Right renal cortex interstitium (tissue), 3 donors: ENCODE measurements at places on chromosomes 6 and 20.

DNA sequence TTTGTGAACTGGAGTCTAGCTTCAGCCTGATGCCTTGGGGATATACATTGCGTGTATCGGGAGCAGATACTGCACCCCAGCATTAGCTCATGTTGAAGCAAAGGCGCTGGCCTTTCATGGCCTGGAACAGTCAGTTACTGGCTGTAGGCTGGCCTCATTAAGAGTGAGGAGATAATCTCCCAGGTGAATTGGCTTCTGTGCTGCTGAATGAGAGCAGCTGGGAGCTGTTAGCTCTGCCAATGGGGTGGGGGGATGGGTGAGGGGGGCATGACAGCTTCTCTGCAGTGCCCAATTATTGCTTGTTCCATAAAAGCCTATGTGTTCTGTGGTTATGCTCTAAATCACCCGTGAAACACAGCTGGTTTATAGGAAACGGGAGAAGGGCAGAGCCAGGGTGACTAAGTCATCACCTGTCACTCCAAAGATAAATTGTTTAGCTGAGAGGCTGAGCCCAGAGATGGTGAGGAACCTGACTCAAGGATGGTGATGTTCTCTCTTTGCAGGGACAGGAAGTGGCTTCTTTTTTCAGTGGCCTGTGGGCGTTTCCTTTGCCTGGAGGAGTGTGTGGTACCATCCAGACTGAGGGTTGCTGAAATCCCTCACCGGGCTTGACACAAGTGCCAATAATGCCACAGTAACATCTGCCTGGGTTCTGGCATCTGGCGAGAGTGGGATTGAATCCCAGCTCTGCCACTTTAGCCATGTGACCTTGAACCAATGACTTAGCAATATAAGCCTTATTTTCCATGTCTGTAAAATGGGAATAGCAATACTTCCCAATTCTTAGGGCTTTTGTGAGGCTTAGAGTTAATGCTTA, 170.8 kb downstream of the BCAS1 start:
- DNase-seq: no peak

GRCh38 chr20:44361021-44361420, 5.5 kb downstream of the HNF4A start:
- DNase-seq: no peak

GRCh38 chr6:106771822-106772221, 142.4 kb downstream of the QRSL1 start:
- DNase-seq: no peak

DNA sequence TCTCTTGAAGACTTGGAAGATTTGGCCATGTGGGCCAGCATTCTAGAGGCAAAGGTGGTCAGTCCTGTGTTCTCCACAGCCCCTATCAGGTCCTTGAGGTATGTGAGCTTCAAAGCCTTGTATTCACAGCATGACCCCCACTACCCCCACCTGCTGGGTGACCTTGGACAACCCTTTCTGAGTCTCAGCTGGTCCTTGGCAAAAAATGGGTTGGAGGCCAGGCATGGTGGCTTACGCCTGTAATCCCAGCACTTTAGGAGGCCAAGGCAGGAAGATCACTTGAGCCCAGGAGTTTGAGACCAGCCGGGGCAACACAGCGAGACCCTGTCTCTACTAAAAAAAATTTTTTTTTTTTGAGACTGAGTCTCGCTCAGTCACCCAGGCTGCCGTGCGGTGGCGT, 42.6 kb downstream of the UBE2V1 start:
- no peak for DNase-seq

DNA sequence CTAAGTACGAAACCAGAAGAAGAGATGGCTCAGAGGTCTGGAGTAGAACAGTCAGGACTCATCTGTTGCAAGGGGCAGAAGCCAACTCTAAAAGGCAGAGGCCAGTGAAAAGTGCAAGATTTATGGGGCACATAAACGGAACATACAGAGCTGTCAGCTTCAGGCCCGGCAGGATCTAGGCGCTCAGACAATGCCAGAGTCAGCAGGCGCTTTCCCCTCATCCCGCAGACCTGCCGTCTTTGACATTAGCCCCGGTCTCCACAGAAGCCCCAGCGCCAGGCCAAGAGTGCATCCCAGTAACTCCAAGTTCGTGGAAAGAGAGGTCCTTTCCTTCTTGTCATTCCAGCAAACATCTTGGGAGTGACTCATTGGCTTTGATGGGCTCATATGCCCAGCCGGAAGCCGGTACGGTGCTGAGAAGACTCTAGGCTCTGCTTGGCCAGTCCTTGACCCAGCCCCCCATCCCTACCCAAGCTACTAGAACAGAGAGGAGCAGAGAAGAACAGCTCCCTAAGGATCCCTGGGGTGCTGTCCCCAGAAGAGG, 260.9 kb downstream of the TAF4 start:
- DNase-seq: no peak

GRCh38 chr20:61960836-61961235, 104.8 kb downstream of the TAF4 start:
- no peak for DNase-seq

DNA sequence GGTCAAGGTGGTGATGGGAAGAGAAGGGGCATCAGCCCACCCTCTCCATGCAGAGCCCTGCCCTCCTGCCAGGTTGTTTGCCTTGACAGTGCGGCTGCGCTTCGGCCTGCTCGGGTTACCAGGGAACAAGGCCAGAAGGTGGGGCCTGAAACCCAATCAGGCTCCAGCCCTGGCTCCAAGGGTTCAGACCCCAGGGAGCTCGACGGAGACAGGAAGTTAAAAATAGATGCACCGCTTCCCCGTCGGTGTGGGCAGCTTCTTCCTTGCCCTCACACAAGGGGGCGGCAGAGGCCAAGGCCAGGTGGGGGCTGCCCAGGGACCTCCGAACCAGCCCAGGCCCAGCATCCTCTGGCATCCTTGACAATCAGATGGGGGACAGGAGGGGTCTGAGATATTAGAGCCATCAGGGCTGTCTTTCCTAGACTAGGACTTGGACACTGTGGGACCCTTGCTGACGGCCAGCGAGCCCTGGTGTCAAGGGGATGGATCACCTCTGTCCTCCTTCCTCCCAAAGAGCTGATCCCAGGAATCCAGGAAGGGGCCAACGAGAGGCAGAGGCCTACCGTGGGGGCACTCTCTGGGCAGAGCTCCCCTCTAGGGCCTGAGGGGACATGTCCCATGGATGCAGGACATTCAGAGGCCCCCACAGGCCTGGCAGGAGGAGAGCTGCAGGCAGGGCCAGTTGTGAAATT, 65.2 kb downstream of the RIPOR3 start:
- DNase-seq: no peak

GRCh38 chr6:128379577-128379976, 140.8 kb downstream of the PTPRK start:
- no peak for DNase-seq

GRCh38 chr6:114030767-114031166, 59.8 kb upstream of the HDAC2 start:
- no peak for DNase-seq

GRCh38 chr6:36334832-36335459, 1.7 kb downstream of the BNIP5 start:
- DNase-seq: no peak

DNA sequence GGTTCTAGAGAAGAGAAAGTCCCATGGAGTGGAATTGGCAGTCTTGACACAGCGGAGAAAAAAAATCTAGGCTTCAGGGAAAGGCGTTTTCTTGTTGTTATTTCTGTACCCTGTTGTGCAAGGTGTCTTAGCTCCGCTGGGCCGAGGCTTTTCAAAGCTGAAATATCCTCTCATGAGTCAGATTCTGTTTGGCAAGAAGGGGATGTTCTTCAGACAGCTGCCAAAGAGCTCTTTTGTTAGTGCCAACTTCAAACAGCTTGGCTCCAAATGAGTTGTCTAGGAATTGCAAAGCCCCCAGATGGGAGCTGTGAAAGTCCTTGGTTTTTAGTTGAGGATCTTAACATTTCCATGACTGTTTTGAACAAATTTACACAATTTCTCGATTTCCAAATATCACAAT, 45.6 kb downstream of the LRRN4 start:
- DNase-seq: no peak

DNA sequence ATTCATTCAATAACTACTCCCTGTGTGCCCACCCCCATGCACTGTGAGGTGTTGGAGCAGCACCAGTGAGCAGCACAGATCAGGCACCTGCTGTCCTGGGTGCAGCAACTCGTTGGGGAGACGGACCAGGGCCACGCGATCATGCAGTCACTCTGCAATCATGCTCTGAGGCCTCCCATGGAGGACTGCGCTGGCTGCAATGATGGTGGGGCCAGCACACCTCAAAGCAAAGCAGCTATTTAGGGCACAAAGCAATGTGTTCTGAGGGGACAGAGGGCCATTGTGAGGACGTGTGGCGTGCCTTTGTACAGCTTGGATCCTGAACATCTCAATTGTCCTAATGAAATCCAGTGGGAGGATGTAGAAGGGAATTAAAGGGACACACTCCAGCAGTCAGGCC, 41.0 kb upstream of the MPC1 start:
- no peak for DNase-seq

DNA sequence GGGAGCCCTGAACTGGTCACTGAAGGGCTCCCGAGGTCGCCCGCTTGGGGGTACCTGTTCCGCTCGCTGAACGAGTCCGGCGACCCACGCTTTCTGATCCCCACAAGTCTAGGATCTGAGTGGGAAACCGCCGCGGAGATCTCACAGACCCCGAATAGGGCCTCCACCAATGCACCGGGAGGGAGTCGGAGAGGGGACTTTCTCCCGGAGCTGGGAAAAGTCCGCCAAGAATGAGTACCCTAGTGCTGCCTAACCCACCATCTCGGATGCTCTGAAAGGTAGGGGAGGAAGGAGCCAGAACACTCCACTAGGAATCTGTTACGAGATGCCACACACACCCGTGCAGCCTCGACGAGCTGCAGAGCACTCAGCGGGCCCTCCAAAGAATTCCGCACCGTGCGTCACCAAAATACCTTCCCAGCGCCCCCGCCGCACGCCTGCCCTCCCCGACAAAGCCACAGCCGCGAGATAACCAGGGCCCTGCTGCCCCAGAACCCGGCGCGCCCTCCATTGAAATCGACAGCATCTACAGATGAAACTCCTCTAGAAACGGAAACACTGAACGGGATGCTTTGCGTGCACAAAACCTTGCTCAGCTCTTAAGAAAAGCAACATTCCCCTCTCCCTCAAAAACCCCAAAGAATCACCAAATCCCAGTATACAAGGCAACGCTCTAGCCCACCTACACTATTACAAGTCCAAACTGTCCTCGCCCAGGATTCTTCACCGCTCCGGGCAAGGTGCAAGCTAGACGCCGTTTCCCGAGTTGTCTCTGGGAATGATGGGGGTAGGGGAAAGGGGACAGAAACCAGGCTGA, 686 bp downstream of the COL12A1 start:
- DNase-seq: no peak

DNA sequence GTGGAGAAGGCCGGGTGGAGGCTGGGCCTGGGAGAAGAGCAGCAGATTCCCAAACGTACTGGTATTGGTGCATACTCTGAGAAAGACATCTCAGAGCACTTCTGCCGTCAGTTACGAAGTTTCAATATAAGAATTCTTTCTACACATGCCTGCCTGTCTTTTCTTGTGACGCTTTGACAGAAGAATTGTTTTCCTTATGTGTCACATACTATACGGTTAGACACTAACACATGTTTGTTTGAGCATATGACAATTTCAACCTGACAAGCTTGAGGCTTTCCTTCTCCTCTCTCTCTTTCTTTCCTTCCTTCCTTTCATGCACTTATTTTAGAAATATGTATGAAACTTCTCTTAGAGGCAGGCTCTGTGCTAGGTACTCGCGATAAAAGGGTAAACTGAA, 360.0 kb downstream of the QKI start:
- DNase-seq: no peak

DNA sequence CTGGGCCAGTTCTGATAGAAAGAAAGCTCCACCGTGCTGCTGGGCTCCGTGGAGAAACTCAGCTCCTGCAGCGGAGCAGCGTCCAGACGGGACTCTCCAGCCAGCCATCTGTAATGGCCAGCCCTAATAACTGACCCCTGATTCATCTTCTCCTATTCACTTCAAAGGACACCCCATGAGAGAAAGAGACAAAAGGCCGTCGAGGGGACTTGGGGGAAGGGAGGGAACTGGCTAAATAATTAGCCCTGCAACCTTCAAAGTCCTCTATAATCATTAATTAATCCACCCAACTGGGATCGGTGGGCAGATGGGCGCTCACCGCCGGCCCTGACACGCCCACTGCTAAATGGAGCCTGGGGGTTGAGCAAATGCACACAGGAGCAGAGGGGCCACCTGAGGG, 512.4 kb downstream of the CD83 start:
- DNase-seq: no peak

DNA sequence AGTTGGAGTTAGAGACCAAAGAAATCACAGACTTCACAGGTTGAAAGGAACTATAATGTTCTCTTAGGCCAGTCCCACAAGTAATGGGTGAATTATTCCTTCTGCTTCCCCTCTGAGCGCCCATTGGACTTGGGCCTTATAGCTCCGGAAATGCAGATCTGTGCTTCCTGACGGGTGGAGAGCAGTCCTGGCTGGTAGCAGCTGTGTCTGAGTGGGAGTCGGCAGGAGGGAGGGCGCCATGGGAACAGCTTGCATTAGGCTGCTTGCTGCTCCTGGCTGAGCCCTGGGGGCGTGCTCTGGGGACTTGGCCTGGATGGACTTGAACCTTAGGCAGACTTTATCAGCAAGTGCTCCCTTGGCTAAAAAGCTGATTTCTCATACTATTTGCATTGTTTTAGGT, 18.4 kb upstream of the NUP153 start:
- peak; percentile 57 for DNase-seq

DNA sequence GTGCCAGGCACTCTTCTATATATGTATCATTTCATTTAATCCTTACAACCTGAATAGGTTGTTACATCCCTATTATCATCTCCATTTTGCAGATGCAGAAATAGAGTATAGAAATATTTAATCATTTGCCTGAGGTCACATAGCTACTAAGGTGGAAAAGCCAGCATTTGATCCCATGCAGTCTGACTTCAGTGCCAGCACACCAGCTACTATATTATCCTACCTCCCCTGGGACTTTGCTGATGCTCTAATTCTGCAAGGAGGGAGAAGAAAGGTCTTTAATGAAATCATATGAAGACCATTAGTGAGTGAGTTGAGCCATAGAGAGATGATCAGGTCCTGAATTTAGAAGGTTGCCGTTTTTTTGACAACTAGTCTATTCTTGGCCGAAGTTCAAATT, 53.7 kb downstream of the TOP1 start:
- DNase-seq: no peak

DNA sequence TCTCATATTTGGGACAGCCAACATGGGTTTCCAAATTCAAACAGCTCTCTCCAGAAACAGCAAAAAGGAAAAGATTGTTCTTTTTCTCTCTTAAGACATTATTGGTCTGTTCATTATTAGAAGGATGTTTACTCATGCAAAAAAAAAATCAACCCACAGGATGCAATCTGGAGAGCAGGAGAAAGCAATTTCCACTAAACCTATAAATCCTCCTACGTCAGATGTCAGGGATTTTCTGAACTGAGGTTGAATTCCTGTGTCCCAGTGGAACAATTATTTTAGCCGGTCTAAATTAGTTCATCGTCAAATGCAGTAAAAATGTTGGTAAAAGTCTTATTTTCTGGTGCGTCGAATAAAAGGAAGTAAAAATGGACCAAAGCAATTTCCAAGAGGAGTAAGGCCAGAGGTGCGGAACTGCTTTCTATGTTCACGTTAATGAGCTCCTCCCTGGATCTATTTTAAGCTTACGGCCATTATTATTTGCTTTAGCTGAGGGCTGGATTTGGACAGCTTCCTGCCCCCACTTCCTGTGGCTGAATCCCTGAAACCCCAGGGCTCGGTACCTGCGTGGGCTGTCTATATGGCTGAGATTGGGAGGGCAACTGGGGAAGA, at the start of gene GABRR1:
Gene GABRR1, minus strand, starts transcription at position 60 of the 612 bp plus-strand sequence. Its CDS starts 36 bp downstream, at position 24.
- peak; percentile 15 for DNase-seq

GRCh38 chr6:42482174-42482573, 30.4 kb upstream of the TRERF1 start:
- DNase-seq: peak; percentile 40

GRCh38 chr20:56954797-56955196, 311.6 kb downstream of the BMP7 start:
- DNase-seq: no peak
